ENCODE measurements at places on chromosomes 2 and 18. TPM values are rescaled to one million over a fixed set of nuclear protein-coding genes. Genes with fewer than 3 reads are reported as not detected.

CAMKMT gene
- total RNA-seq: 9.9 TPM

NR4A2 gene
- 2.6 TPM for total RNA-seq

ZC3H6 gene
- total RNA-seq: 18.6 TPM

SNORC gene
- 8.2 TPM for total RNA-seq

FKBP1B gene
- total RNA-seq: 1.8 TPM

CIB4 gene
- total RNA-seq: not detected

MBD1 gene
- total RNA-seq: 203 TPM

DUSP2 gene
- total RNA-seq: 1.3 TPM

IL36A gene
- total RNA-seq: not detected

LYPD6B gene
- 0.37 TPM for total RNA-seq

UNC50 gene
- 36.9 TPM for total RNA-seq

SCG2 gene
- total RNA-seq: 0.84 TPM

PDE11A gene
- total RNA-seq: not detected

CHRNG gene
- not detected for total RNA-seq
